ENCODE measurements at places on chromosomes 13 and 19.

DNA sequence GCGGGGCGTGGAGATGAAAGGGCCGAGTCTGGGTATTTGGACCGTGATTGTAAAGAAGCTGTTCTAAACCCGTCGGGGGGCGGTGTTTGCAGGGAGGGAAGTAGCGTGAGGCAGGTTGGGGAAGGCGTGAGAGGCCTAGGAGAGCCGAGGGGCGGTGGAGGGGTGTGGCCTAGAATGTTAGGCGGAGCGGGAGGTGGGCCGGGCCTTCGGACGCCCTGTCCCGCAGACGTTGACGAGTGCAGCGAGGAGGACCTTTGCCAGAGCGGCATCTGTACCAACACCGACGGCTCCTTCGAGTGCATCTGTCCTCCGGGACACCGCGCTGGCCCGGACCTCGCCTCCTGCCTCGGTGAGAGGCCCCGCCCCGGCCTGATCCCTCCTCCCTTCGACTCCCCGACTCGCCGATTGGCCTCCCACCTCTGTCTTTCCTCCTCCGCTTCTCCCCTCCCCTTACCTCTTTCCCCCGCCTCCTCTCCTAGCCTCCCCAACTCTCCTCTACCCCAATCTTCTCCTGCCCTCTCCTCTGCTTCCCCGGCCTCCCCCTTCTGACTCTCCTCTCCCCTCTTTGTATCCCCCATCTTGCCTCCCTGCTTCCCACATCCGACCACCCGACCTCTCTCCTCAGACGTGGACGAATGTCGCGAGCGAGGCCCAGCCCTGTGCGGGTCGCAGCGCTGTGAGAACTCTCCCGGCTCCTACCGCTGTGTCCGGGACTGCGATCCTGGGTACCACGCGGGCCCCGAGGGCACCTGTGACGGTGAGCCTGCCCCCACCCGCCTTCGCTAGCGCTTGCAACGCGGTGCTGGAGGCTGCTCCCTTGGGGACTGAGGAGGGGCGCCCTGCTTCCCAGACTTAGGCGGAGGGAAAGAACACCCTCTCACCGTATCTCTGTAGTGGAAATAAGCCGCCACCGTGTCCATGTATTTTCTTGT is 12.8 kb downstream of the LTBP4 start:
- peak; percentile 84 for DNase-seq

DNA sequence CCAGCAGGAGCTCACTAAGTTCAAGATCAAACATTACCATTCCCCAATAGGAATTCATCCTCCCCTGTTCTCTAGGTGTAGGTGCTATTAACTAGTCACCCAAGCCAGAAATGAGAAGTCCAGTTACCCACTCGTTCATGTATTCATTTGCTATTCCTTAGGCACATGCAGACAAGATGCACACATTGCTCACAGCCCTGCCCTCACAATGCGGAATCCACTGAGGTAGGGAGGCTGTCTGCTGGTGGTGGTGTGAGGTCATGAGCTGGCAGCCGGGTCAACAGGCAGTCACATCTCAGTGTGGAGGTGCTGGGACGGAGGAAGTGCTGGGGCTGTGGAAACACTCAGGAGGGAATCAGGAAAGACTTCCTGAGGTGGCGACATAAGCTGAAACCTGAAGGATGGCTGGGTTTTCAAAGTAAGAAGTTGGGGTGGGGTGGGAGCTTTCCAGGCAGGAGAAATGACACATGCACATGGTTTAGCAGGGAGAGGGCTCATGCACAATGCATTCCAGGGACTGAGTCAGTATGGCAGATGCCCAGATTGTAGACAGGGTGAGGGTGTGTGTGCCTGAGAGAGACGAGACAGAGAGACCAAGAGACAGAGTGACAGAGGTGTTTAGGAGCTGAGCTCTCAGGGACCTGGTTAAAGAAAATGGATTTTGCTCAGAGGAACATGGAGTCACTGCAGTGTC is 117.6 kb downstream of the USP12 start:
- DNase-seq = no peak

GRCh38 chr13:95049772-95050171 is 251.5 kb downstream of the ABCC4 start:
- DNase-seq = no peak

DNA sequence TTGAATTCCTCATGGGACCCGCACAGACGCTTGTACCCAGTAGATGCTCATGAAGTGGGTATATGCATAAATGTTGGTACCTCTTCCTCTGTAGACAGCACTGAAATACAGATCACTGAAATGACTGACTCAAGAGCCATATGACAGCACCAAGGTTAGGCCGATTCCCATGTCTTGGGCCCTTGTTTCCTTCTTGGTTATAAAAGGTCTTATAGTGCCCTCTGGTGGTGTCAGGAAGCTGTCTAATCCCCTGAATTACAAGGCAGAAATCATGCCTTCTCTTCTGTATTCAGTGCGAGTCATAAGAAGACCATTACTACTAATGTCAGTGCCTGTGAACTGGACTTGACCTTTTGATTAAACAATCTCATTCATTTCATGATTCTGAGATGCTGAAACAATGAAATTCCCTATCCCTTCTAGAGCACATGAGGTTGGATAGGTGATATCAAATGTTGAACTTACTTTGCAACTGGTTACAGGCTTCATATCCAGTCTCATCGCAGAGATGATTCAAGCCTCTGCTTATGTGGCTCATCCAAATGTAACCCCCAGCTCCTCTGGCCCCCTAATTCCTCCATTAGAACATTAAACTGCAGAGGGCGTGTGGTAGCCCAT is 59.7 kb downstream of the SPATA13 start:
- no peak for DNase-seq

GRCh38 chr13:110910013-110910890 is 4.6 kb downstream of the ANKRD10 start:
- no peak for DNase-seq

DNA sequence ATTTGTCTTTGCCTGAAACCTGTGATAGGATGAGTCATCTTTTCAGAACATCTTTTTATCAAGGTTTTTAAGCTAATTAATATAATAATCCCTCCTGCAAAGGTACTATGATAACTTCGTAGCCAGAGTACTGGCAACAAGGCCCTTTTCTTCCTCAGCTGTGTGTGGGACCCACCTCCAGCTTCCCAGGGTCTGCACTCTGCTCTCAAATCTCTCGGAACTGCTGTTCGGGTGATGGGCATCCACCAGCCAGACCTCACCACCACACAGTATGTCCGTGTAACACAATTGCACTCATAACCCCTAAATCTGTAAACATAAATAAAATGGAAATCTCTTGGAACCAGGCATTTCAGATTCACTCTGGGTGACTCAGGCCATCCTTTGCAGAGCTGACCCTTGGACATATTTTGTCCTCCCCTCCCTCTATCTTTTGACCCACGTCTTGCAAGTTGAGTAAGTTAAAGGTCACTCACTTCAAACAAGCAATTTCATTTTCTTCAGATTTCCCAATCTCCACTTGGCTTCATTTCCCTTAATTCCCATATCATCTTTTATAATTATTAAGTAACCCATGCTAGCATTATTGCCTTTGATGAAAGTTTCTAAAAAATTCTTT is 29.5 kb downstream of the COL4A1 start:
- DNase-seq = no peak

DNA sequence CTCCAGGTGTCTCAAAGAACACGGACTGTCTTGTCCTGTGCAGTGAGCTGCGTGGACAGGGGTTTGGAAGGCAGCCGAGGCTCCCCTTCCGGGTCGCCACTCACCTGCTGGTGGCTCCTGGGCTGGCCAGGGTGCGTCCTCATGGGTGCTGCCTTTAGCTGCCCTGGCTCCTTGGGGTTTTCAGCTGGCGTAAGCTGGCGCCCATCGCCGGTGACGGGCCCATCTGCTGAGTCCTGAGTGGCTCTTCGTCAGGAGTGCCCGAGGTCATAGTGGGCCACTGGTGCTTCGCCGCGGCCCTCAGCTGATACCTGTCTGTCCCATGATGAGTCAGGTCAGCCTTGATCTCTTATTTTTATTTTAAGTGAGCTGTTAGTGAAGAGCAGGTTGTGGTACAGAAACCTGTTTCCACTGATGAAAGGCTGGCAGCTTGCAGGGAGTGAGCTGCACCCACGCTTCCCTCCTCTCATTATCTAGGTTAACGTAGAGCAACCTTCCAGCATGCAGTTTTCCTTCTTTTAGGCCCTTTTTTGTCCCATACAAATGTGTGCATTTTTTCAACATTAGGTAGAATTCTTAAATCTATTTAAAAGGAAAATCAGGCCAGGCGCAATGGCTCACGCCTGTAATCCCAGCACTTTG is 18.4 kb downstream of the EPN1 start:
- no peak for DNase-seq

DNA sequence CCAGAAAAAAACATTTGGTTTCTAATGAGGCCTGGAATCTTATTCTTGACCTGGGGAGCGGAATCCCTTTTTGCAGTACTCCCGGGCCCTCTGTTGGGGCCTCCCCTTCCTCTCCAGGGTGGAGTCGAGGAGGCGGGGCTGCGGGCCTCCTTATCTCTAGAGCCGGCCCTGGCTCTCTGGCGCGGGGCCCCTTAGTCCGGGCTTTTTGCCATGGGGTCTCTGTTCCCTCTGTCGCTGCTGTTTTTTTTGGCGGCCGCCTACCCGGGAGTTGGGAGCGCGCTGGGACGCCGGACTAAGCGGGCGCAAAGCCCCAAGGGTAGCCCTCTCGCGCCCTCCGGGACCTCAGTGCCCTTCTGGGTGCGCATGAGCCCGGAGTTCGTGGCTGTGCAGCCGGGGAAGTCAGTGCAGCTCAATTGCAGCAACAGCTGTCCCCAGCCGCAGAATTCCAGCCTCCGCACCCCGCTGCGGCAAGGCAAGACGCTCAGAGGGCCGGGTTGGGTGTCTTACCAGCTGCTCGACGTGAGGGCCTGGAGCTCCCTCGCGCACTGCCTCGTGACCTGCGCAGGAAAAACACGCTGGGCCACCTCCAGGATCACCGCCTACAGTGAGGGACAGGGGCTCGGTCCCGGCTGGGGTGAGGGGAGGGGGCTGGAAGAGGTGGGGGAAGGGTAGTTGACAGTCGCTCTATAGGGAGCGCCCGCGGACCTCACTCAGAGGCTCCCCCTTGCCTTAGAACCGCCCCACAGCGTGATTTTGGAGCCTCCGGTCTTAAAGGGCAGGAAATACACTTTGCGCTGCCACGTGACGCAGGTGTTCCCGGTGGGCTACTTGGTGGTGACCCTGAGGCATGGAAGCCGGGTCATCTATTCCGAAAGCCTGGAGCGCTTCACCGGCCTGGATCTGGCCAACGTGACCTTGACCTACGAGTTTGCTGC is at the start of gene ICAM4:
Gene ICAM4, plus strand, starts transcription at position 153 of the 935 bp plus-strand sequence. Its CDS starts 58 bp downstream, at position 211.
- DNase-seq = peak; percentile 40

- DNase-seq = peak; percentile 97
These were observed at the start of the genes ADAT3 and SCAMP4 for GRCh38 chr19:1905110-1905862. TSS of gene ADAT3 (plus strand) at chr19:1905399. CDS start at chr19:1912048, 6,649 bp downstream. TSS of gene SCAMP4 (plus strand) at chr19:1905399. CDS start at chr19:1915020, 9,621 bp downstream.

- DNase-seq = no peak
These were observed 384 bp downstream of the TRAPPC2B start for GRCh38 chr19:57363688-57364181.

- no peak for DNase-seq
These were observed 101.1 kb upstream of the RNF113B start for GRCh38 chr13:98278068-98278724.

- no peak for DNase-seq
These were observed 8.8 kb downstream of the SYDE1 start for GRCh38 chr19:15115762-15116615.

GRCh38 chr19:51457351-51458013 is 772 bp downstream of the SIGLEC8 start:
- DNase-seq = no peak

DNA sequence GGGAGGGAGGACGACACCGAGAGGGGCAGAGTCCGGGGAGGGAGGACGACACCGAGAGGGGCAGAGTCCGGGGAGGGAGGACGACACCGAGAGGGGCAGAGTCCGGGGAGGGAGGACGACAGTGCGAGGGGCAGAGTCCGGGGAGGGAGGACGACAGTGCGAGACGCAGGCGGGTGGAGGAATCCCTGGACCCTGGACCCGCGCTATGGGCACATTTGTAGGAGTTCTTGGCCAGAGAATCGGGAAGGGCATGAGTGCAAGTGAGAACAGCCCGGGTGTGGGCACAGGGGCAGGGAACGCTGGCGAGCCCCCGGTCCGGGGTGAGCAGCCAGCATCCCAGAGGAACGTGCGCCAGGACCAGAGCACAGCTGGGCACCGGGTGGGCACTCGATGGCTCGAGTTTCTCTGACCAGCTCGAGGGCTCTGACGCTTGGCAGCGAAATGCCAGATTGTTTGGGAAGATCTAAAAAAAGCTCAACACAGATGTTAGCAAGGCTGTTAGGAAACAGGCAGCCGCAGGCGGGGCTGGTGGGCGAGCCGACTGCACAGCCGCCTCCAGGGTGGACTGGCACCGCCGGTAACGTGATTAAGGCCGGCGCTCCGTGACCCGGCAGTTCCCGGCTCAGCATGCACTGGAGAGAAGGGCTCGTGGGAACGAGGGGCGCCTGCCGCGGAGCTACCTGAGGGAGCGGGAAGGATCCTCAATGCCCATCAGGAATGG is 17.9 kb upstream of the C2CD4C start:
- DNase-seq = no peak

DNA sequence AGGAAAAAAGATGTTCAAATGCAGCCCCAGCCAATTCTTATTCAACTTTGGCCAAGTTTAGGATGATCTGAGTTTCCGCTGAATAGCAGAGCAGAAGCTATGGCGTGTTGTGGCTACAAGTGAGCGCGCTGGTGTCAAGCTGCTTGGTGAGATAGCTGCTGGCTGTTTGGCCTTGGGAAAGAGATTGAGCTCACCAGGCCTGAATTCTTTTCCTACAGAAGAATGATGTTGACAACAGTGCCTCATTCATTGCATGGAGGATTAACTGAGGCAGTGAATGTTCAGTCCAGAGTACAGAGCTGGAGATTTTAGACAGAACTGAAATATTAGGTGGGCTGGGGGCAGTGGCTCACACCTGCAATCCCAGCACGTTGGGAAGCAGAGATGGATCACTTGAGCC is 31.5 kb upstream of the MAP3K10 start:
- DNase-seq = no peak

DNA sequence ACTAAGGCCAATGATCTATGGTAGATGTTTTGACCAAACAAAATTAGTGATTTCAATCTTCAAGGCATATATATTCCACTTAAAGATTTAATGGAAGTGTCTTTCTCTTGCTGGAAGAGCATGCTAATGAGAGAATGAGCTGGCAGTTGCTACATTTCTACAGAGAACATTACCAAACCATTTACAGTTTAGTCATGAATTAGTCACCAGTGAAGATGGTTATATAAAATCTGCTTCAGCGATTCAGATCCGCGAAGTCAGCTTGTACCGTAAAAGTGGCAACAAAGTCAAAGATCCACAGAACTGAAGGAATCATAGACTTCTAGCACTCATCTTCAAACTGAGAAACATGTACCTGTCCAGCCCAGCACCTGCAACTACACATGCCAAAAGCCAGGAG is 156.3 kb downstream of the SLITRK5 start:
- DNase-seq = no peak

DNA sequence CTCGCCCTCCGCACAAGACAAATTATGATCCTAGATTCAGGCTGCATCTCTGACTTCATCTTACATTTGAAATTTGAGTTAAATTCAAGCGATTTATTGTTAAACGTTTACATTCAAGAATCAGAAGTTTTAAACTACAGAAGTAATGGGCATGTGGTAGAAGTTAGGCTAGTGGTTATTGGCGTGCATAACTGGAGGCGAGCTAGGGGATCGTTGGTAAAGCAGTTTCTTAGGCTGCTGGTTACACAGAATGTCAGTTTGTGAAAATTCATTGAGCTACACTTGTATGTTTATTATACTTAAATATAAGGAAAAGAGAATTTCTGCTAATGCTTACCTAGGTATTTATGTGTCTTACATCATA is 733 bp upstream of the CDX2 start:
- no peak for DNase-seq

- no peak for DNase-seq
These were observed 38.6 kb upstream of the ITM2B start for GRCh38 chr13:48194379-48194754.
